ENCODE measurements at places on chromosomes 7 and 10. TPM values are rescaled to one million over a fixed set of nuclear protein-coding genes. Genes with fewer than 3 reads are reported as not detected.

DNA sequence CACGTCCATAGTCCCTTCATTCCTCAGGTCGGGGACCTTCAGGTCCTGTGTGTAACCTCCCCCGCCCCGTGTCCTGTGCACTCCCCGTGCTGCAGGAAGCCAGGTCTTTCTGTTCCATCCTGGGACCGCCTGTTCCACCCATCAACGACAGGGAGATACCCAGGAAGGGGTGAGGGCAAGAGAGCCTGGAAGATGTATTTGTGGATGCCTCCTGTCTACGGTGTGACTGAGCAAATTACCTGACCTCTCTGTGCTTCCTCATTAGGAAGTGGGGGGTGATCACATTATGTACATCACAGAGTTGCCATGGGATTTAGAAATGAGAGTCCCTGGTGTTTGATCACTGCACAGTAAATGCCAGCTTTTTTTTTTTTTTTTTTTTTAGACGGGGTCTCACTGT, 46.3 kb downstream of the GRID2IP start:
- no peak for DNase-seq

- no peak for DNase-seq
Observed at GRCh38 chr7:73350306-73351068, 22.5 kb downstream of the FKBP6 start.

DNA sequence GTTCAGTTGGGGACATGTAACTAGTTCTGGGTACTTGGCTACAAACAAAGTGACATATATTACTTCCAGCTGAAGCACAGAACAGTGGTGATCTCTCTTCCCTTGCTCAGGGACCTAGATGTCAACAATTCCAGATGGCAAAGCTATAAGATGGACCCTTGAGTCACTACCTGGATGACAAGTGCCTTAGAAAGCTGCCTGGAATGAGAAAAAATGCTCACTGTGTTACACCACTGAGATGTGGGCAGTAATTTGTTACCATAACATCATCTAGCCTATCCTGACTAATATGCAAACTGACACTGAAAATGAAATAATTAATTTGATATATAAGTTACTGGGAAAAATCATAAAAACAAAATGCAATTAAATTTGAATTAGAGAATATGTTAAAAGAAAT, 16.4 kb upstream of the CTTNBP2 start:
- DNase-seq: no peak

DNA sequence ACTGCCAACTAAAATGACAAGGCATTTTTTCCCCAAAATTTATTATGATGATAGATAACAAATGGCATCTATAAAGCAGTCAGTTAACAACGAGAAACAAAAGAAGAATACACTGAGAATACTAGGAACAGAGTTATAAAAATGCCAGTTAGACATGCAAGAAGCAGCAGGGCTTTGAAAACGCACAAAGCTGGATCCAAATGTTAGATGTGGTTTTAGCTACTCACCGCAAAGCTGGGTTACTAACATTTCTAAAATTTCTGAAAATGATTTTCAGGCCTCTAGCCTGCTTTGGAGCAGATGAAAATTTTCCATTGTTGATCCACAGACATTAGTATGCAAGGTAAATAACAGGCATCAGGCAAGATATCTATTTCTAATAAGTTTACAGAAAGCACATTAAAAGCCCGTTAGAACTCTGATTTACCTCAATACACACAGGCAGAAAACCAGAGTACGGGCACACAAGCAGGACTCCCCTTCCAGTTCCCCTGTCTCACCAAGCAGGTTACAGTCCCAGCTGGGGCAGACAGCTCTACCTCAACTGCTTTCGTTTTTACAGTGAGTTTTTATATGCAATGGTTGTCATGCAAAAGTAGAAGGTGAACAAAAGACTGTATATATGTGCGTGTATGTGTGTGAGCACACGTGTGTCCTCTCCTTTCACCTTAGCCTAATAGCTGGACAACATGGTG, 37.9 kb downstream of the GLI3 start:
- no peak for DNase-seq

DNA sequence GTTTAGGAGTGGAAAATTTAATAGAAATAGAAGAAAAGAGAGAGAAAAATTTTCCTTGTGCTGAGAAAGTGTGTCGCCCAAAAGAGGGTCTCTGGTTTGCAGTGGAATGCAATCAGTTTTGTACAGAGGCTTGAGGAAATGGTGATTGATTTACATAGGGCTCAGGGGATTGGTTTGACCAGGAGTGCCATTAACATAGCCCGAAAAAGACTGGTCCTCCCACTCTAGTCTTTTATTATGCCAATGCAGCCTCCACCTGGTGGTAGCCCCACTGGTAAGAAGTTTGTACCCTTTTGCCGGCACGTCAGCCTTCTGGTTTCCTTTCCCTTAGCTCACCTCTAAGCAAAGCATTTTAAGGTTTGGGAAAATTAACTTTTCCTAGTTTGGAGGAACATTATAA, 885.3 kb downstream of the XPNPEP1 start:
- no peak for DNase-seq

DNA sequence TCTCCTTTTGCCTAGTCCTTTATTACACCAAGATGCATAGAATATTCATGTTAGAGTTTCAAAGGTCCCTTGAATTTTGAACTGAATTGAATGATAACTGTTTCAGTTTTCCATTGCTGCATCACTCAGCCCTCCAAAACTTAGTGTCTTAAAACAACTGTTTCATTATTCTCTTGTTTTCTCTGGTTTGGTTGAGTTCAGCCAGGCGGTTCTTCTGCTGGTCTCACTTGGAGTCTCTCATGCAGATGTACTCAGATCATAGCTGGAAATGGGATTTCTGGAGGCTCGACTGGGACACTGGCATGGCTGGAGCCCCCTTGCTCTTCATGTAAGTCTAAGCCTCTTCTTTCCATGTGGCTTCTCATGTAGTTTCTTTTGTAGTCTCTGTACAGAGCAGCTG, 107.2 kb upstream of the MKI67 start:
- DNase-seq: no peak

GRCh38 chr10:73816917-73817729, 5.7 kb upstream of the NDST2 start:
- no peak for DNase-seq

DNA sequence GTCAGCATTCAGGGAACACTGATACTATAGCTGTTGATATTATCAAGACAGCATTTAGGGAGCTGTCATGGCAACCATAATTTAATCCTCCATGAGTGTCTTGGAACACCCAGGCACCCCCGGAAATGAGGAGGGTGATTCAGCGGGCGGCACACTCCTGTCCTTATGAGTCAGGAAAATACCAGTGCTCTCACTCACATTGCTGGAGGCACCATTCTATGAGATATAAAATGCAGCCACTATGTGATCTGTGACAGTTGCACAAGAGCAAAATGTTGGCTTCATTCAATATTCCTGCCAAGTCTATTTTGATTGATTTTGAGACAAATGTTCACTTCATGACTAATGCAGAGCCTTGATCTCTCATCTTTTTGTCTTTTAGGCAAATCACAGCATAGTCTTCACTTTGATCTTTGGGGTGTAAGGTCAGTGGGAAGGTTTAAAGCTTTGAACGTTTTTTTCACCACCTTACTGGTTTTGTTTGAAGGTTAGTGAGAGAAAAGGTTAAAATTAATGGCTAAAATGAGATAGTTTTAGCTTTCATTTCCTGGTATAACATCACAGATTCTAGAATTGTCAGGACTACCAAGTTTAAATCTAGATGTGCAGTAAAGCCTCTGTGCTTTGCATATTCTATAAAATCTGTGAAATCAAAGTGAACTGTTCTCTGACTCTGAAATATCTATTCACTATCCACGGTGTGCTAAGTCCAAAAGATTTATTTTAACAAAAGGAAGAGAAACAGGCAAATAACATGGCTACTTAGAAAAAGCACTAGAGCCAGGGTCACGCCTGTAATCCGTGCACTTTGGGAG, 12.4 kb upstream of the ARHGAP12 start:
- no peak for DNase-seq

DNA sequence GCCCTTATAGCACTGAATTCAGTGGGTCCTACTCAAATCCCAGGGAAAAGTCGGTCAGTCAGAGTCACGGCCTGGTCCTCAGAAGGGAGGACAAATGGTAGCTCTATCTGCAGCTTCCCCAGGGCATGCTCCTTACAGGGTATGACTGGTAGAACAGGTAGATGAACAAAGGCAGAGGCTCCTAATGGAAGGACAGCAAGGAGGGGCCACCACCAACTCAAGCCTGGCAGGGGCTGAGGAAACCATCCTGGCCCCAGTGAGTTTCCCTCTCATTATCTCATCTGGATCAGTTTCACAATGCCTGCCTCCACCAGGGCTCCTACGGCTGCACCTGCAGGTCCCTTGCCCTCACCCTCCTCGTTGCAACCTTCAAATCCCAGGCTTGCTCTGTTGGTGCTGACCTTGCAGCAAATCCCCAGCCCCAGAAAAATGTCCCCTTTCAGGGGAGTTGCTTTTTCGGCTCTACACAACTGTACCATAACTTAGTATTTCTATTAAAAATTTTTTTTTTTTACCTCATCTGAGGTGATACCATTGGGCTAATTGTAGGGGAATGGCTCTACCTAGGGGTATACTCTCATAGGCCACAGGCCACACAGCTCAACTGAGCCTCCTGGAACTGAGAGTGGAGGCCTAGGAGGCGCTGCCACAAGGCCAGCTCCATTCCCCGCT, 2.4 kb upstream of the MYO1G start:
- DNase-seq: no peak

DNA sequence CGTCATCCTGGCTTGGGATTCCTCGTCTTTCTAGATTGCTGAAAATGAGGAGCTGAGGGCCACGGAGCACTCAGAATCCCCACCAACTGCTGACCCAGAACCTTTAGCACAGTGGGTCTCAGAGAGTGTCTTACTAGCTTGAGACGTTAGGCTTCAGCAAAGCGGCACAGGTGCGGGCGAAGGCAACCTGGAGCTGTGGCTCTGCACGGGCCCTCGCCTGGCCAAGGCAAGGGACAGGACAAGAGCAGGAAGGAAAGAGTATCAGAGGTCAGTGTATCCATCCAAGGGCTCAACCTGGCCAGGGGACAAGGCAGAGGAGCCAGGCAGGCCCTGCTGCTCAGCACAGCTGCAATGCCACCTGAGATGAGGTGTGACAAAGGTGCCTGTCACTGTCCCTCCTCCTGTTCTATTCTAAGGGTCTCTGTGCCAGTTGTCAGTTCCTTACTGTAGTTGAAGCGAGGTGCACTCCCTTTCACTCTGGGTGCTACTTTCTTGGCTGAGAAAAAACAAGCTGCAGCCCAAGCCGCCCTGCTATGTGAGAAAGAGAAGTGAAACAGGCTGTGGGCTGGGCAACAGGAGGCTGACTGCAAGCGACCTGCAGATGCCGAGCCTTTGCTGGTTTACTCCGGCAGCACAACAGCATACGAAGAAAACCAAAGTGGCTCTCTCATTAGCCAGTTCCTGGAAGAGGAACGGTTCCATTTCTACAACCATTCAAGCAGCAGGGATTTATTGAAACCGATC, 33.3 kb upstream of the KDM7A start:
- DNase-seq: no peak

The GBX1 gene
- not detected for total RNA-seq

The ANKRD30A gene
- total RNA-seq: not detected

The UNCX gene
- total RNA-seq: not detected
